ENCODE measurements at places on chromosomes 7 and 10.

- DNase-seq, result no peak
Observed at GRCh38 chr7:33916357-33917081, 11.2 kb downstream of the BMPER start.

DNA sequence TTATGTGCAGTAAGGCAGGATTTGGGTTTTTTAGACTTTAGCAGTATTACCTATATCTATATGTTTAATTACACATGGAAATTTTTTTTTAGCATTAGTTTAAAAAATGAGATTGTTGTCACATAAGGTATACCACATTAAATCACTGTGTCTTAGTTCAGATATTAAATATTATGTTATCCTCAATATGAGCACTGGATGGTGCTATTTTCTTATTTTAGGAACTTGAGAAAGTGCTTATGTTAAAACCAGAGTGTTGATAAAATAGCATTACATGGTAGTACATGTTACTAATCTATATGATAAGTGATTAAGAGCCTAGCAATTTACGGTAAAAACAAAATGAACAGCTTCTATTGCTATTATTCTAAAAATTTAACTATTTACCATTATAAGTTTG, 28.8 kb downstream of the MIOS start:
- DNase-seq, result no peak

GRCh38 chr10:48336978-48337599, 30.6 kb downstream of the MAPK8 start:
- no peak for DNase-seq

GRCh38 chr7:142313528-142313927, 55.7 kb upstream of the PRSS58 start:
- DNase-seq, result no peak

DNA sequence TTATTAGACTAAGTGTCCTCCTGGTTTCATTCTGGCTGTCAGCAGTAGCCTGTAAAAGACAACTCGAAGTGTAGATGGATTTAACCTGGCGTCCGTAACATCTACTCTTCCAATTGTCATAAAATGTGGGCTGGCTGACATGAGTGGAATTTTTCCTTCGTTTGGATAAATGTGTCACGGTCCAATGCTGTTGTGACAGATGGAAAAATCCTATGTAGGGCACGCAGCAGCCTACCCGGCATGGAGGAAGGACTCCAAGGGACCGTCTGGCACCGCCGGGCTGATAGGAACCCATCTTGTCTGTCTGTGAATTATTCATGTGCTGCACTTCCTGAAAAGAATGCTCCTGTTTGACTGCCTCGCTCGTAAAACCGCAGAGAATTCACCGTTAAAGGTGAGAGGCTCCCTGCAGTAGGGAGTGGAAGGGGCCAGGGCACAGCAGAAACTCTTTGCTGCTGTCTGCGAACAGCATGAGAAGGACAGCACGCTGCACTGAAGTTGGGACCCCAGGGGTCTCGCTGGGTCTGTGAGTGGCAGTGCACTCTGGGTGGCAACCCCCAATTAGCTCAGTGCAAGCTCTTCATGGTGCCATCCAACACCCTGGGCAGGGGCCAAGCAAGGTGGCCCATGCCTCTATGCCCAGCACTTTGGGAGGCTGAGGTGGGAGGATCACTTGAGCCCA, 1.6 kb upstream of the ORAI2 start:
- peak; percentile 83 for DNase-seq

- DNase-seq, result no peak
Observed at GRCh38 chr10:72557362-72557761, 68.5 kb downstream of the MICU1 start.

GRCh38 chr7:19754521-19755116, 18.8 kb downstream of the TMEM196 start:
- DNase-seq, result no peak

- DNase-seq, result no peak
Observed at GRCh38 chr10:60000747-60001146, 94.4 kb upstream of the CCDC6 start.

DNA sequence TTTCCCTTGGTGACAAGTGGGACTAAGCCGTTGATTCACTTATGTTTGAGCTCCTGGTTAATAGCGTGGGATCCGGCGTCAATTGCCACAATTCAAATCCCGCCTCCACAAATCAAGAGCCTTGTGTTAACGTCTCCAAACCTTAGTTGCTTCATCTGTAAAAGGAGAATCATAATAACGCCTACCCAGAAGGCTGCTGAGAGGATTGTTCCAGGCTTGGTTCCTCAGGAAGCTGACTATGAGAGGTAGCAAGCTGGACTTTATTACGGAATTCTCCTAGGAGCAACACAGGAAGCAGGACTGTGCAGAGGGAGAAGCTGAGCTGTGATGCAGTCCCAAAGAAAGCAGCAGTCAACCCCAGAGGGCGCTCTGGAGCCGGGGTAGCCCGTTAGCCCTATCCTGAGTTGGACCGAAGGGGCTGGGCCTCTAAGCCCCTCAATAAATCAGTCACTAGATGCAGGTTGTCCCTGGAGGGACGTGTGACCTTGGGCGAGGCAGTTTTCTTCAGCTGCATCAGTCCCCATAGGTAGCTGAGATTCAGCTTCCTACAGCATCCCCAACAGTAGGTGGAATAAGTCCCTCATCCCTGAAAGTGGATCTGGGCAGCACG, 6.9 kb upstream of the BAG3 start:
- DNase-seq, result no peak

- DNase-seq, result no peak
Observed at GRCh38 chr7:100965723-100966541, 3.4 kb upstream of the MUC12 start.

GRCh38 chr10:7471720-7472367, 61.0 kb upstream of the SFMBT2 start:
- DNase-seq, result no peak

DNA sequence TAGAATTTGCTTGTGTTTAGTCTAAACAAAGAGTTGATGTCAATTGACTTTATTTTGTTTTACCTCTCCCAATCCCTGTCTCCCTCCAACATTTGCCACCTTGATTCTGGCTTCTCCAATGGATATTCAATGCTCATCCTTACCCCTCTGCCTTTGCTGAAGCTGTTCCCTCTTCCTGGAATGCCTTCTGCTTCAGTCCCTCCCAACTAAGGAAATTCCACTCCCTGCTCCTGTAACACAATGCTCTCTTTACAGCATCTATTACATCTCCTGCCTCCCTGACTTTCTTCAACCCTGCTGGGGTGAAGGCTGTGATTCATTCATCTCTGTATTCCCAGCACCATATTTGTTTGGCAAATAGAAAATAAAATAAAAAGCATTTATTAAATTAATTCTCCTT, 34.5 kb upstream of the TAC1 start:
- DNase-seq, result no peak

GRCh38 chr10:43124574-43125273, 13.5 kb upstream of the CSGALNACT2 start:
- no peak for DNase-seq

- DNase-seq, result no peak
Observed at GRCh38 chr10:69391158-69391557, 25.6 kb downstream of the TACR2 start.

DNA sequence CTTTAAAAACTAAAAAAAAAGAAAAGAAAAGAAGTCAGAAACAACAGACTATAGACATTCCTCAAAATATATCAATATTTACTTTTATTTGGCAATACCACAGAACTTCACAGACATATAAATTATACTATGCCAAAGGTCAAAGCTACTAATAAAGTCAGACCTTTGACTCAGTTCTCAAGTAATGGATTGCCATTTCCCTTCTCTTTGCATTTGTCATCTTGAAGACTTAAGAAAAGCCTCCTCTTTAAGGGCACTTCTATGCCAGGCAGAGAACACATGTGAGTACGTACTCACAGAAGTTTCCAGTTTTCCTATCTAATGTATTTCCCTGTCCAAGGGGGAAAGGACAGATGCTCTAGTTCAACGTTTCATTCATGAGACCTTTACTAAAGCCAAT, 37.6 kb downstream of the TNPO3 start:
- no peak for DNase-seq

DNA sequence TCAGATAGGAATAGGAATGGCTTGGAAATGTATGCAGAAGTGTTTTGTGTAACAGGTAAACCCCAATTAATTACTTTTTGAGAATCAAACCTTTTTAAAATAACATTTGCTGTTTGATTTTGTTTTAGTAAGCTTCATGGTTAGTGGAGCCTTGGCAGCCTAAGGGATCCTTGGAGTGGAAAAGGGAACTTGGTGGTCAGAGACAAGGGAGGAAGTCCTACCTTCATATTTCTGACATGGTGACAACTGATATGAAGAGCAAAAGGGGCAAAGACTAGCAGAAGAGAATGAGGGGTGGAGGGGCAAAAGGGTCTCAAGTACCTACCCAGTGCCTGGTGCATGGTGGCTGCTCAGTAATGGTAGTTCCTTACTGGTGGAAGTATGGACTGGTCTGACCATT, 32.3 kb downstream of the AHCYL2 start:
- DNase-seq, result no peak

- DNase-seq, result no peak
Observed at GRCh38 chr7:17622451-17622850, 317.8 kb downstream of the SNX13 start.

DNA sequence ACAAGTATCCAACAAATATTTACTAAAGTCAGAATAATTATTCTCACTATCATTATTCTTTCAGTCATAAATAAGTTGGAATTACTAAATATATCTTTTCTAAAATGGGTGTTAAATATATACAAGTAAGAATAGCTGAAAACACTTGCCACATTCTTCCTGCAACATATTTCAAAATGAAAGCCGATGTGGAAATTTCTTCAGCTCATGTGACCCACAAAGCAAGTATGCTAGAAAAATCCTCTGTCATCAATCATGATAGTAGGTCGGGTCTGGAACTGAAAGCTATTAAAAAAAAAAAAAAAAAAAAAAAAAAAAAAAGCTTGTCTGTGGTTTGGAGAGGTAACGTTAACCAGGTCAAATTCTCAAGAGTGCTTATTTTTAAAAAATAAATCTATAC, 344.7 kb downstream of the NEBL start:
- no peak for DNase-seq

DNA sequence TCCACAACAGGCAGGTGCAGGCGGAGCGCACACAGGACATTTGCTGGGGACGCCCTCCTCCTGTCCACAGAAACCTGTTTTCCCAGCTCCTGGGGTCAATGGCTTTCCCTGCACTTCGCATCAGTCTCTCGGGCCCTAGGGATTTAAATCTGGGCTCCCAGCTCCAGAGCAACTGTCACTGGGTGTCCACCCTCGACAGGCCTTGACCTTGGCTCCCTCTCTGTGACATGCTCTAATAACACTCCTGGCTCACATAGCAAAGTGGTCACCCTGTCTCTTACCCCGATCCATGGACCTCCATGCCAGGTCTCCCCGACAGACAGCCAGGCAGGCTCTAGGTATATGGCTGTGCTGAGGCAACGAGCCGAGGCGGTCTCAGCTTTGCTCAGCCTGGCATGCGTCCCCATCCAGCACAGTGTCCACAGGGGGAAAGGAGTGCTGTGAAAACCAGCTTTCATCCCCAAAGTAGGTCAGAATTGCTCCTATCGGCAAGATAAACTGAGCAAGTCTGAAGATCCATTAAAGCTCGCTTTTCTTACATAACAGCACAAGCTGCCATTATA, 195.6 kb downstream of the TNS3 start:
- no peak for DNase-seq

DNA sequence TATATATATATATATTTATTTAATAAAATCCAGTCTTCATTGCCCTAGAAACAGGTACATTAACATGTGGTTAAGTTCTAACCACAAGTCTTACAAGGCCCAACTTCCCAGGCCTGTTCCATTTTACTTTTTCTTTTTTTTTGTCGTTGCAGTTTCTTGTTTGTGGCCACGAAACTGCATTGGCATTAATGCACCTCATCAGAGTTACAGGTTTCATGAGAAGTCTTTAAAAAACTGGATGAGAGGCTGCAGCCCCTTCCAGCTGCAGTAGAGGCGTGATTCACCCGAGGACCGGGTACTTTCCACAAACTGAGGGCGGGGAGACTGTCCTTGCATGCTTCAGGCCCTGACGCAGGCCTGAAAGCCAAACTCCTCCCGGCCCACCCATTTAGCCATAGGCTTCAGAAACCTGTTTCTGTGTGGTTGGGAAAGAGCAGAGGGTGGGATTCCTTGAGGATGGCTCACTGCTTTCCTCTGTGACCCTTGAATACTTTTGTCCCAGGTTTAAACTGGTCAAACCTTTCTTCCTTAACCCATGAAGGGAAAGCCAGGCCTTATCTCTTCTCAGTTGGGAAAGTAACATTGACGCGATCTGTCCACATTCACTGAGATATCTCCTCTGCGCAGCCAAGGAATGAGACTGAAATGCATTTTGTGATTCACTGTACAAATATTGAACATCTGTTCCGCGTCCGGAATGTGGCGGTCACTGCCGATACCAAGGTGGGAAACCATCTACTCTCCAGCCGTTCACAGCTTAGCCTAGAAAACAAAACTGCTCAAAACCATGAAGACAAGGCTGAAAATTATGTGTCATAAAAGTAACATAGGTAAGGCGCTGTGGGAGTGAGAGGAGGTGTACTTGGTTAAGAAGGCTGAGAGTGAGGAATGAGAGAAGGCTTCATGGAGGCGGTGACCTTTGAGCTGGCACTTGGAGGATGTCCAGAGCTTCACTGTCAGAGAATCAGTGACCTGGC, 311.7 kb downstream of the GATA3 start:
- DNase-seq, result no peak

DNA sequence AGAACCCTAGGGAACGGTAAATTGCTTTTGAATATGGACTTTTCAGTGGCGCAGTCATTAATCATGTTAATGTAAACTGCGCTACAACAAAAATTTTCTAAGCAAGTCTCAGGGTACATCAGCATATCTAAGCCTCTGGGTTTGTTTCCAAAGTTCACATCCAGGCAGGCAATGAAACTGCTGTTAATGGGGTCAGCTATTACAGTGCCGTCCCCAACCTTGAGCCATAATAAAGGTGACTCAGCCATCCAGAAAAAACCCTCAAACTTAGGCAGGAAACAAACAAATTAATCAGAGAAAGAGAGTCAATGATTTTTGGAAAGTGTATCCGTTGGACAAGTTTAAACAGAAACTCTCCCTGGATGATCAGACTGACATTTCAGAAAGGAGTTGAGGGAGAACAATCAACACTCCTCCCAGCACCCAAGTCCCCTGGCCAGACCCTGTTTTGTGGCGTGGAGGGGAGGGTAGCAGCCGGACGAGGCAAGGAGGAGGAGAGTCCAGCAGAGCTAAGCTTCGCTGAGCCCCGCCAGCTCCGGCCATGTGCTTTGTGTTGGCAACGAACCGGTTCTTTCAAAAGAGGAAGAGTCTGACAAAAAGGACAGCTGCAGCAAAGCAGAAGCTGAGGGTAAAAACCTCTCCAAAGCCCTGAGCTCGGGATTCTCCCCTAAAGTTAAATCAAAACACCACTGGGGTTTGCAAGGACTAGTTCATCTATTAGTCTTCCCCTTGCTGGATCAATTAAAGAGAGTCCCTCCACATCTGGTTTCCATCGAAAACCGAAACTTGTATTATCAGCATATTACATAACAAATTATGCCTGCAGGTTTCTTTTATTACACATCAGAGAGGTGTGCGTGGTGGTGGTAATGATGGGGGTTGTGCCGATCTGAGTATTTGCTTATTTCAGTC, 3.6 kb downstream of the FAM53B start:
- DNase-seq, result no peak

GRCh38 chr7:129613016-129613337, 1.5 kb downstream of the NRF1 start:
- DNase-seq, result no peak
